ENCODE measurements at places on chromosomes 5 and 9. TPM values are rescaled to one million over a fixed set of nuclear protein-coding genes. Genes with fewer than 3 reads are reported as not detected.

The EFNA5 gene
- total RNA-seq: 16.3 TPM

The IL3 gene
- not detected for total RNA-seq

The LRRC14B gene
- total RNA-seq: not detected

The PCDHB8 gene
- 0.28 TPM for total RNA-seq

The PCDHA7 gene
- total RNA-seq: 0.12 TPM

The MAT2B gene
- total RNA-seq: 48.9 TPM

The C5orf58 gene
- total RNA-seq: not detected

Measured in A549 treated with AZD2906 at 1 μM for 4 hours (cell line).